NCI-H2227 treated with DMSO at 0.1 percent for 48 hours (cell line): ENCODE measurements at places on chromosomes 3 and 15.
A peak's percentile ranks its signal among the peaks of the same experiment; 100 is the strongest.

DNA sequence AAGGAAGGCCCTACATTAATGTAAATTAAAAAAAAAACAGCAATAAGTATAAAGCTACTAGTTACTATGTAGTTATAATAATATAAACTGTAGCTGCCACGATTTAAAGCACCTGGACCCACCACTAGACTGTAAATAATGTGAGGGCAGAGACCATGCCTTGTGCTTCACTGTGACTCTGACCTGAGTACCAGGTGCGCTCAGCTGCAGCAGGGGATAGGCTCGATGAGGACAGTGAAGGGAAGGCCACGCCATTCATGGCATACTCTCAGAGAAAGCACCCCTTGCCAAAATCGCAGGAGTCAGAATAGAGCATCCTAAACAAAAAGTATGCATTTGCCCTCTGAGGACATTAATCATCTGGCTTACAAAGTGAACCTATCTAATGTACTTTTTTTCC is 5.1 kb downstream of the FSTL1 start:
- DNase-seq = no peak

DNA sequence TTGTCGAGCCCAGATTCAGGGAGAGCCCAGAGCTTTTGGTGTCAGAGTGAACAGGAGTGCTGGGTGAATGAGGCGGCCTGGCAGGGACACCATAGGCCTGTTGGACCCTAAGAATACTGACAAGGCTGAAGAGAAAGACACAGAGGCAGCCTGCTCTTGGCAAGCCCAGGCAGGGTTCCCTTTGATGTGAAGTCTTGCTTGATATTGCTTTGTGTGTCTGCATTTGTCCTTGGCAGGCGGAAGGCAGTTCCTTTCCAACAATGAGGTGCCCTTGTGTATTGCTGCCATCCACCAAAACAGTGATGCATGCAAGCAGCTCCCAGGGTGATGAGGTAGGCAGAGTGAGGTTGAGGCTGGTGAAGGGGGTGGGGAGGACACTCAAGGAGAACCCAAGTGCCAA is 152.7 kb upstream of the TSC22D2 start:
- DNase-seq = no peak

DNA sequence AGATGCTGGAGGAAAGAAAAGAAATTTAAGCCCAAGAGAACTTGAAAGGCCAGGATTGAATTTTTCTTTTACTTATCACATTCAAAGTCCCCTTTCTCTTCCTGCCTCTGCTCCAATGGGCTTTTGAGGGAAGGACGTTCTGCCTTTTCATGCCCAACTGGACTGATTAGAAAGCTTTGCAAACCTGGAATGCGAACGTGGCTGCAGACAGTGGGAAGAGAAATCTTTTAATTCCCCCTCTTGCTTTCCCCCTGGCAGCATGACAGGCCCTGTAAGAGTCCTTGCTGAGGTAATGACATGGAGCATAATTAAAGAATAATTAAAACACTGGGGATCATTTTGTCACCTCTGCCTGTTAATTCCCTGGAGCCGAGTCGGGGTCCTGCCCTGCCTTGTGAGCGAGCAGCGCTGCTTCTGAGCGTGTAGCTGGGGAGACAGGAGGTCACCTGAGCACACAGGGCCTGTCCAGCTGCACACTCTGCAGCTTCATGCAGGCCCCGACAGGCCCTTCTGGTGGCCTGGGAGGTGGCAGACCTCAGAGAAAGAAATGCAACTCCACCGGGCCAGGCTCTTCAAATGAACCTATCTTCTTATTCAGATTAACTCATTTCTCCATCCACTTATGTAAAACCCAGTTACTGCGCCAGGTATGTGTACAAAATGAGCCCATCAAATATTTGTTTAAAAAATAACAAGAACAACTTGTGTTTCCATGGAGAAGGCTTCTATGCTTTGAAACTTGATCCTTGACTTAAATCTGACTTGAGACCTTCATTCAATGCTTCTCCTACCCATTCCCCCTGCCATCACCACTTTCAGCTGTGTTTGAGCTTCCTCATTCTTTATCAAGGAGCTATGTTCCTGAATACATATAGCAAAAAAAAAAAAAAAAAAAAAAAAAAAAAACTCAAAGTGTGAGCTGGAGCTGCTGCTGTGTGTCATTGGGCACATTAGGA is 628.2 kb upstream of the CFAP20DC start:
- no peak for DNase-seq

DNA sequence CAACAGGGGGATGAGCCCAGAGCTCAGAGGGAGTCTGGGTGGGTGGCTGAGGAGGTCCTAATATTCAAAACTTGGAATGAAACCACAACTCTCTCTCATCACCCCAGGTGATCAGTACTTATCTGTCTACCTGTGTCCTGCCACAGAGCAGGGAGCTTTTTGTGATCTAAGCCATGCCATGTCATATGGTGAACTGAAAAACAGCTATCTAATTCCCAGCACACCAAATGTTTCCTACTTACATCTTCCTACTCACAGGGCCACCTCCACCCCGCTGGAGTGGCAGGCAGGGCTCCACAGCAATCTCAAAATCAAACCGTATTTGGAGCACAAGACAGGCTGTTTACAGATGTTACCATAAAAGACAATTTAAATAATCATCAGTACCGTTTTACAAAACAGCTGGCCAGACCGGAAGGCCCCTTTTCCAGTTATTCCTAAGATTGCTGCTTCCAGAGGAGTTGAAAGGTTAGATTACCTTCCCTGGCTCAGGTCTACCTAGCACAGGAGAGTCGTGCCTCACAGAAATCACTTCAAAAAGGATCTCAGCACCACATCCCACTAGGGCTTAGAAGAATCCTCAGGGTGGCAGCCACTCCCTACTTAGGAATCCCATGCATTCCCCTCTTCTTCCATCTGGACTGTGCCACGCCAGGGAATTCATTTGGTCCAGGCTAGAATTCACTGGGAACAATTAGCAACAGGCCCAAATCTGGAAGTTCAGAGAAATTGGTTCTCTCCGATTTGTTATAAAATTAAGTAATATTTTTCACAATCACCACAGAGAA is 226.6 kb upstream of the IL12A start:
- DNase-seq = no peak

DNA sequence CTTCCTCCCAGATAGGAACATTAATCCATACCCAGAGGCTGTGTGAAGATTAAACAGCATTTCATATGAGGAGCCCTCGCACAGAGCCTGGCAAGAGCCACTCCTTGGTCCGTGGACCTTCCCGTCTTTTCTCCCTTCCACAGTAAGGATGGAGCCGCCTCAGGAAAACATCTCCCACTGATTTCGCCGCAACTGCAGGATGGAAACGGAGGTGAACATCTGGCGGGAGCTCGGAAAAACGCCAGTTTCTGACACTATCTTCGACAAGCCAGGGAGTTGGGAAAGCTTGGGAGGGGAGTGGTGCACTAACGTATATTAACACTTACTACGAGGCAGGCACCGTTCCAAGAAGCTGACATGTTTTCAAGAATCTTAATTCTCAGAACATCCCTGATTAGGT is 157.9 kb downstream of the XXYLT1 start:
- DNase-seq = no peak

DNA sequence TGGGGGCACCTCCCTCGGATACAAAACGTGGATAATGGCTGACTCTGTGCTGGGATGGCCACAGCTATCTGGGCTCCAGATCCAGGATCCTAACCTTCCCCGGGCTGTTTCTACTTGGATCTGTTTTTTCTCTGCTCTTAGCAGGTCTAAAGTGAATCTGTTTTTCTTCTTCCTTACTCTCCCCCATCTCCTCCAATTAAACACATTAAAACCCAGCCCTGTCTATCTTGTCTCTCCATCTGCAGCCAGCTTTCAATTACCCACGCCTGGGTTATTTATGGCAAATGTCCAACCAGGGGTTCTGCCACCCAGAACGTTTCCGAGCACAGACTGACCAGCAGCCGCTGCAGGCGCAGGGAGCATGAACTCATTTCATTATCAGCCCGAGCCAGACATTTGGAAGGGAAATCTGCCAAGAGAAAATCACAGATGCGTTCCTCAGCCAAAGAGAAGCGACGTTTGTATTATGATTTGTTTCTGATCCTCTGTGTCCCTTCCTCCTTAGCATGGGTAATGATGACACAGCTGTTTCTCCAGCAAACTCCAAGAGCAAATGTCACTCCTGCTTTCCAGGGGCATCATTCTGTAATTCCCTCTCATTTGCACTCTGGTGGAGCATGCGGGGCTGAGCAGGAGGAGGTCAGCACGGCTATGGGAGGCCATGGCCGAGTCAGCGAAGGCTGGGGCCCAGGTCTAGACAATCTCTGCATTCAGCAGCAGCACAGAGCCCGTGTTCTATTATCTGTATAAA is 42.0 kb downstream of the UMPS start:
- peak; percentile 64 for DNase-seq

- DNase-seq = no peak
Measured at GRCh38 chr3:46888705-46889104, 11.2 kb downstream of the PTH1R start.

DNA sequence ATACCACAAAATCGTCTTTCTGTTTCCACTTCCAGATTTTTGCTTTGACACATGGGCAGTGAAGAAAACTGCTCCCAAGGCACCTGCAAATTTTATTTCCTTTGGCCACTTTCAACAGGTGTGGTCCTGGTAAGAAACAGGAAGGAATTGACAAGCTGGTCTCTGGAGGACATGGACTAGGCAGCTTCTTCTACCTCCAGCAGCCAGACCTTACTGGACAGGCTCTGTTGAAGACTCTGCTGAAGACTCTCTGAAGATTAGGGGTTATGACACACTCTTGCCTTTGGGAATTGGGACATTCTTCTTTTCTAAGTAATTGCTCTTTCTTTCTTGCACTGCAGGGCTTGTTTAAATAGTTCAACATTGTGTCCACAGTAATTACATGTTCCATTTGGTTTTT is 147.7 kb upstream of the DCBLD2 start:
- no peak for DNase-seq

DNA sequence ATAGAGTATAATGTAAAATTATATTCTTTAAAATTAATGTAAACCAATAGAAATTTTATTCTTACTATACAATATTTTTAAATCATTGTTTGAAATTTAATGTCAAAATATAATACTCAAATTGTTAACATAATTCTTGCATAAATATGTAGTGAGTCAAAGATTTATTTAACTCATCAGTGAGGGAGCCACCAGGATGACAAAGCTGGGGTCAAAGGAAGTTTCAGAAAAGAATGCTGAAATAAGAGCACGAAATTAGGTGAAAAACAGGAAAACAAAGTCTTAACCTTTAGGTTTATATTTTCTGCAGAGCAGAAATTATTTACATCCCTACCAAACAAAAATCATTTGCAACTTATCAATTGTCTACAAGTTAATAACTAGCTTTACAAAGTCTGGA is 74.1 kb downstream of the DIPK2A start:
- no peak for DNase-seq
